ENCODE measurements at places on chromosomes 11 and 22.

DNA sequence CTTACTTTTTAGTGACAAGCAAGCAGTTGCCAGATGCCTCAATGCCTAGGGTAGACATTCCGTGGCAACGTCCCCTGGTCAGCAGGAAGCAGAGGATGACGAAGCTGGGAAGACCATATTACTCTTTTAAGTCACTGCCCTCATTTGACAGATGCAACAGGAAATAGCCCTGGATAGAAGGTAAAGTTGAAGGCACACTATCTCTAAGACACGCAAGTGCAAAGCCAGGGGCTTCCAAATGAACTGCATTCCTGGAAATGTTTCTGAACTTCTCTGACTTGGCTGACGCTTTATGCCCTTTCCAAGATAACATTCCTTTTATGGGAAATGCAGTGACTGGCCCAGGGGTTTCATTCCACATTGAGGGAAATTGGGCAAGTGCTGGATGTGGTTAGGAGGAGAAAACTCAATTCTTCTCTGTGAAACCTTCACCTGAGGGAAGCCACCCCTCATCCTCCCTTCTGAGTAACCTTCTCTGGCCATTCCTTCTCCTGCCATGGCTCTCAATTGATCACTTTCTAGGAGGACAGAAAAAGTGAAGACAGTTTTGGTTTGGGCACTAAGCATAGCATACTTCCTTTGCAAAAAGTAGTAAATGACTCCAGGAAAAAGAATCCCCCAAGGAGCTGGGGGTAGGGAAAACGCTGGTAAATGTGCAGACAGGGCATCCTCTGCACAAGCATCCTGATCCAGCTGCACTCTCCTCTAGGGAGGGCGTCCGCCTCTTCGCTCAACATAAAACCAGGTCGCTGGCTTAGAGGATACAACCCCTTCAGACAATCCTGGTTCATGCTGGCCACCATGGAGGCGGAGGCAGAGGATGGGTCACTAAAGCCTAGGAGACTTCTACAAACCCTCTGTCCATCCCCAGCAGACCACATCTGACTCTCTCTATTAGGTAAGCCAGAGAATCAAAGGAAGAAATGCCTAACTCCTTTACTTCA, 14.5 kb downstream of the PCSK7 start:
- no peak for DNase-seq

- DNase-seq: no peak
Observed at GRCh38 chr11:19244621-19245020, 3.9 kb upstream of the E2F8 start.

- DNase-seq: no peak
Observed at GRCh38 chr11:27914080-27914479, 193.9 kb downstream of the KIF18A start.

DNA sequence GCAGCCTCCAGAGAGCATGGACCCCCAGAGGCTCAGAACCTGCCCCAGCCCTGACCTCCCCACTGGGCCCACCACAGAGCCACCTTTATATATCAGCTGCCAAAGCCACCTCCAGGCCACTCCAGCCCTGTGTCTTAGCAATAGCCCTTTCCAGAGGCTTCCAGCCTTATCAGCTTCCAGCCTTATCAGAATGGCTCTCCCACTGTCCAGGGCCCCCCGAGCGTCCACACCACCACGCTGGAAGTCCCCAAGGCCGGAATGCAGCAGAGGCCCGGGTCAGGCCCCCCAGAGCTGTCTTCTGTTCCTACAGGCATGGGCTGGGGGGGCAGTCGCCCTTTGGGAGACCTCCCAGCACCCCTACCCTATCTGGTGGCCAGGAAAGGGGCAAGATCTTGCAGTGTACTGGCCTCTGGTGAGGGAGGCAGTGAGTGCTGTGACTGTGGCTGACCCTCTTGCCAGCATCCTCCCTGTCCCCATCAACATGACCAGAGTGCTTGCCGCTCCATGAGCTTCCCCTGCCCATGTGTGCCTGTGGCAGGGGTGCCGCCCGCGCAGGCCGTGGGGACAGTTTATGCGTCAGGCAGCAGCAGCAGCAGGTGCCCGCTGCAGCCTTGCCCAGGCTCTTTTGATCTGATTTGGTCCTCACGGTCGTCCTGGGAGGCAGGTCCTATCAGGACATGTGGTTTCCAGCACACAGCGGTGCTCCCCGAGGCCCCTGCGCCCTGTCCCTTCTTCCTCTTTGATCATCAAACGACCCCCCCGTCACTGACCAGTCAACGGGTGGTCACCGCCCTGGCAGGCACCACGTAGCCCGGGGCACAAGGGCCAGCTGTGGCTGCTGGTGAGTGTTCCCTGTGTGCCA, 15.9 kb downstream of the OSBPL5 start:
- DNase-seq: no peak

DNA sequence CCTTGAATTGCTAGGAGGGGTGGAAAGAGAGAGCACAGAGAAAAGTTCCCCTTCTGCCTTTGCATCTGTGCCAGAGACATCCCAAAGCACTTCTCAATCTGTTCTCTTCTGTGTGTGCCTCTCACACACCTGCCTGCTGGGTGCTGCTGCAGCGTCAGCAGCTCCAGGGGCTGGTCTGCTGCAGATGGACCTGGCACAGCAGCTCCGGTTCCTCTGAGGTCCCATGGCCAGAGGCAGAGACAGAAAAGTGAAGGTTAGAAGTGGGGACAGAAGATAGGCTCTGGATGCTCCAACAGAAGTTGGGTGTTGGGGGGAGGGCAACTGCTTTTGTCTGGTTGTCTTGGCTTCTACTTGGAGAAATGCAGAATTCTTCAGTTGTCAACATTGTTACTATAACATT, 48.9 kb upstream of the KIRREL3 start:
- DNase-seq: no peak

- no peak for DNase-seq
Observed at GRCh38 chr11:121958971-121959325, 157.1 kb downstream of the BLID start.

GRCh38 chr11:134202661-134203060, 21.1 kb downstream of the NCAPD3 start:
- DNase-seq: no peak

GRCh38 chr22:49589811-49590210, 237.9 kb downstream of the BRD1 start:
- DNase-seq: no peak

- DNase-seq: no peak
Observed at GRCh38 chr11:2777871-2778629, 78.3 kb upstream of the KCNQ1OT1 start.

DNA sequence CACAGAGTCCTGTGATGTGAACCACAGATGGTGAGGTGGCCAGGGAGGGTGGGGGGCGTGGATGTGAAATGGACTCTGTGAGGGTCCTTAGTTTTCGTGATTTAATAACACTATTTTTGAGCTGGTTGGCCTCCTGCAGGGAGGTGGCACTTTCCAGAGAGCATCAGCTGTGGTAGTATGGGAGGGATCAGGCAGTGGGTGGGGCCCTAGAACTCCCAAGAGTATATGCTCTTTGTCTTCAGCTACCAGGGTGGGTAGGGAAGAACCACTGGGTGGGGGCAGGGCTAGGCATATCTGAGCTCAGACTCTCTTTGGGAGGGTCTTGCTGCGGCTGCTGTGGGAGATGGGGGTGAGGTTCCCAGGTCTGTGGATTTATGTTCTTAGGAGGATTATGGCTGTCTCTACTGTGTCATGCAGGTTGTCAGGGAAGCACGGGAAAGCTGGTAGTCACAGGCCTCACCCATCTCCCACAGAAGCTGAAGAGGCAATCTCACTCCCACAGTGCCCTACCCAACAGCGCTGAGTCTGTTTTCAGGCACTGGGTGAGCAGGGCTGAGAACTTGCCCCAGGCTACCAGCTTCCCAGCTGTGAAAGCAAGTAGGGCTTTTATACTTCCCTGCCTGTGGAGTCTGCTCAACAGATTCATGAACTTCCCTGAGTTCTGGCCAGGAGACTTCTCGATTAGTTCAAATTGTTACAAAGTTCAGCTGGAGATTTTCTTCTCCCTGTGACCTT, 47.9 kb upstream of the SNX19 start:
- DNase-seq: no peak

GRCh38 chr11:110380836-110381622, 48.7 kb upstream of the FDX1 start:
- no peak for DNase-seq

GRCh38 chr11:116701297-116701801, 71.4 kb downstream of the BUD13 start:
- DNase-seq: no peak

DNA sequence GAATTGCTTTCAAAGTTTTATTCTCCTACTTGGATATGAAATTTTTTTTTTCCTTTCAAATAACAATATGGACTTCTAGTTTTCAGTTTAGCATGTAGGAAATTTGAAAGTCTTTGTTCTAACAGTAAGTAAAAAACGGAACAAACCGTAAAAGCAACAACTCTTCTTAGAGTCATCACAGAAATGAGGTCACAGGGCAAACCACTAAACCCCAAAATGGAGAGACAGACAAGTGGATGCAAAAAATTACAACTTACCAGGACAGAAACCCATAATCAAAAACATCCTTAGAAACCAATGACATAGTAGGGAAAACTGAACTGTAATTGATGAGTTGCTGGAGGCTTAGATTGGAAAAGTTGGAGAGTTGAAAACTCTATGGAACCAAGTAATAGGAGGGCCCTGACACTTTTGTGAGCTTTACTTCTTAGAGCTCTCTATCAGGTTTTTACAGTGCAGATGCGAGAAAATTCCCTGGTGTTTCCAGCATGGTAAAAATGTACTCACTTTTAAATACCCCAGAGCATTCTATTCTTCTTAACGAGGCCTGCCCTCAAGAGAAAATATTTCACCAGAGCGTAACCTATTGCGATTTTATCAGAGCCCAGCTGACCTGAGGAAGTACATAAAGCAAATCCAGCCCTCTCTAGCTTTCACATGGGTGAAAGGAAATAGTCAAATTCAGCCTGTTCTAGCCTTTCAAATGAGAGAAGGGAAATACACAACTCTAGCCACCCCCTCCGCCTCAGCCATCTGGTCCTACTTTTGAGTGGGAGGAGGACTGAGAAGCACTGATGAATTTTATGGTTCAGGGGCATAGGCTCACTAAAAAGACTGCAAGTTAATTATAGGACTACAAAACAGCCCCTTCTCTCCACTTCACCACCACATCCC, 39.1 kb downstream of the CASP12 start:
- no peak for DNase-seq

GRCh38 chr22:44444341-44445306, 53.4 kb downstream of the RTL6 start:
- DNase-seq: no peak

DNA sequence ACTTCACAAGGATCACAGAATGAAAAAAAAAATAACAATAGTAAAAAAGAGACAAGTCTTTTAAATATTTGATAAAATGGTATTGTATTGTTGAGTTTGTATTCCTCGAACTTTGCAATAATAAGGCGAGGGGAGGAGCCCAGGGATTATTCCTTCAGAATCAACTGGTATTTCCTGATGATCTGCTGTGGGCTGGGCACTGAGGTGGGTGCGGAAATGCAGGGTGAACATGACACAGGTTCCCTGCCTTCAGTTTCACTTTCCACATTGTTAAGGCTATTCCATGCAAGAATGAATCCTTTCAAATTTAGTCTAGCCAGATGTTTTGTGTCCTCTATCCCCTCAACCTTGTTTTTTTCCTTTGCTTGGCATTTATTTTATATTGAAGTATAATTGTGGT, 2.1 kb upstream of the EIF3M start:
- no peak for DNase-seq

- no peak for DNase-seq
Observed at GRCh38 chr11:12503039-12503484, 125.7 kb downstream of the PARVA start.

DNA sequence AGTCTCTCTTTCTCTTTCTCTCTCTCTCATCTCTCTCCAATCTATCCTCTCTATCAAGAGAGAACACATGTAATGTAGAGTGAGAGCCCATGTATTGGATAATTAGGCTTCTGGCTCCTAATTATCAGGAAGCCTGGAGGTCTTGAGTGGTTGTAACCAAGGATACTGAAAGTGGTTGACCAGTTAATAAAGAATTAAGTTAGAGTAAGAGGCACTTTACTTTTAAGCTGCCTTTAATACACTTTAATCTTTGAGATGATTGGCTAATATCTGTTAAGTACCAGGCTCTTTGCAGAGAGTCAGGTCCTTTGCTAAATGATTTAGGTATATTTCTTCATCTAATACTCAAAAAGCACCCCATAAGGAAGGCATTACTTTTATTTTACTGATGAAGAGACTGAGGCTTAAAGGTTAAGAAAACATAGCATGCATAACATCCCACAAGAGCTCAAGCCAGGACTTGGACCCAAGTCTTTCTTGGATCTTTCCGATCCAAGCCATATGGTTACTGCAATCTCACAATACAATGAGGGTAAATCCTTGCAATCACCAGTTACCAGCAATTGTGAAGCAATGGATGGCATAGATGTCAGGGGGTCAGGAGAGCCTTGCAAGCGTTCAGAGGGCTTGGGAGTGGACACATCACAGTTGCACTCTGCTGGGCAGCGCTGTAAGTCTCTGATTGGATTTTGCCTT, 22.1 kb downstream of the CD44 start:
- DNase-seq: no peak

GRCh38 chr11:12523180-12523924, 146.0 kb downstream of the PARVA start:
- no peak for DNase-seq

GRCh38 chr11:35174666-35175065, 35.7 kb downstream of the CD44 start:
- no peak for DNase-seq

DNA sequence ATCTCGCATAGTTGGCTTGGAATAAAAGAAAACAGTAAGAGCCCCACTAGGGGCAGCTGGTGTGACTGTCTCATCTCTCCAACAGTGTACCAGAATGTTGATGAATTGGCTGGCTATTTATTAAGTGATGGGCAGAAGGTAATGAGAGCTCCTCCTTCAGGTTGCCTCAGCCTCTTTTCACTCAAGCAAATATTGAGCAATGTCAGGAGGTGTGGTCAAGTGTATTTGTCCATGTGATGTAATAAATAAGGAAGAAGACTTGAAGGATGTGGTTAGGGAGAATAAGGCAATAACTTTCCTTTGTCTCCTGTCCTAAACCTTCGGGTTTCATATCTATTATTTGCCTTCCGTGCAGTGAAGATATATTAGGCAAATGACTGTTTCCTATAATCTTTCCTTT, at the start of gene TCN1:
TCN1 (minus strand) TSS at position 91 of the 400 bp plus-strand sequence; CDS start at position 74, 17 bp downstream.
- DNase-seq: no peak

All from activated CD8-positive, alpha-beta memory T cell treated with anti-CD3 and anti-CD28 coated beads for 4 hours (primary cell).